ENCODE measurements at places on chromosomes 1 and 21.

DNA sequence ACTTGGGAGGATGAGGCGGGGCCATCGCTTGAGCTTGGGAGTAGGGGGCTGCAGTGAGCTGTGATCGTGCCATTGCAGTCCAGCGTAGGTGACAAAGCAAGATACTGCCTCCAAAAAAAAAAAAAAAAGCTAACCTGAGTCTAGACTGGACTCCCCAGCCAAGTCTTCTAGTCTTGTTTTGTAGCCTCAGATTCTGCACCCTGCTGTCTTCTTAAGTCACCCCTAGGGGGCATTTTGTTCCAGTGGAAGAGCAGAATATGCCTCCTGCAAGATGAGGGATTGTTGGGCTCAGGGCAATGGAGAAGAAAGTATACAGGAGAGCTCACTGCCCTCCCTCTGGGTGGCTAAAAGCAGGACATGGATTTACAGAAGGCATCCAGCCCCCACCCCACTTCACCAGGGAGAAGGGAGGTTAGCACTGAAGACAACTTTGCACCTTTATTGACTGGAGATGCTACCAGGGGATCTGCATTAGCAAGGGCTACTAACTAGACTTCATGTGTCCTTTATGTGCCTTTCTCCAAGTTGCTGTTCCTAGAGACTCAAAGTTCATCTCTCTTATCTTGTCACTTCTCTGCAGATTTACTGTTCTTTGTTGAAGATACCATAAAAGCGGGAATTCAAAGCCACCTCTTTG lies 15.3 kb upstream of the RNF187 start:
- peak; percentile 44 for DNase-seq

GRCh38 chr1:88371436-88372023 lies 312.5 kb upstream of the PKN2 start:
- no peak for DNase-seq

GRCh38 chr1:227131193-227131592 lies 187.1 kb downstream of the CDC42BPA start:
- DNase-seq, result no peak

DNA sequence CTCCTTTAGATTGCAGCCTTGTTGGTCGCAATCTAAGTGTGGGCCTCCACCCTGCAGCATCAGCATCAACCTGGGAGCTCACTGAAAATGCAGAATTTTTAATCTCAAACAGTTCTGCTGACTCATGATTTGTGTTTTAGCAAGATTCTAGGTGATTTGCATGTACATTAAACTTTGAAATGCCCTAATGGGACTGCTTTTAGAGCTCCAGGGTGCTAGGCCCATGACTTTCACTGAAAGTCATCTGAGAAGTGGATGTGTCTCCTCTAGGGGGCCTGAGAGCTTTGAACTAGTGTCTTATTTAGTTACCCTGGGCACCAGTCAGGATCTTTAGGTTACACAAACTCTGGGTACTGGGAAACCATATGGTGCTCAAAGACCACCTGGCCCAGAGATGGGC lies 9.0 kb downstream of the TRIM67 start:
- DNase-seq, result no peak

- no peak for DNase-seq
Observed at GRCh38 chr1:18739408-18739807, 108.8 kb downstream of the PAX7 start.

All from NCI-H1092 (cell line).